Lower lobe of right lung (tissue), 2 donors: ENCODE measurements at places on chromosomes 2 and 18. TPM values are rescaled to one million over a fixed set of nuclear protein-coding genes. Genes with fewer than 3 reads are reported as not detected.

Gene ALK
- total RNA-seq = 1.1 TPM

Gene APOB
- 0.53 TPM for total RNA-seq

Gene NT5C1B
- not detected for total RNA-seq

Gene DNAH7
- total RNA-seq = 9.2 TPM

Gene MOB4
- 21.3 TPM for total RNA-seq

Gene ASXL3
- 1.4 TPM for total RNA-seq

Gene EN1
- 0.15 TPM for total RNA-seq

Gene ABCB11
- 0.32 TPM for total RNA-seq

Gene L3MBTL4
- total RNA-seq = 16.9 TPM

Gene CNNM3
- total RNA-seq = 29.0 TPM

- H3K27ac ChIP-seq = peak overlapping the region; percentile 38
- peaks cover 4% of the 10 kb centered on the region for H3K36me3 ChIP-seq
- DNase-seq = no peak
- H3K4me1 ChIP-seq = peaks cover 18% of the 10 kb centered on the region
Observed at GRCh38 chr2:105812180-105813044, 67.7 kb downstream of the NCK2 start.

DNA sequence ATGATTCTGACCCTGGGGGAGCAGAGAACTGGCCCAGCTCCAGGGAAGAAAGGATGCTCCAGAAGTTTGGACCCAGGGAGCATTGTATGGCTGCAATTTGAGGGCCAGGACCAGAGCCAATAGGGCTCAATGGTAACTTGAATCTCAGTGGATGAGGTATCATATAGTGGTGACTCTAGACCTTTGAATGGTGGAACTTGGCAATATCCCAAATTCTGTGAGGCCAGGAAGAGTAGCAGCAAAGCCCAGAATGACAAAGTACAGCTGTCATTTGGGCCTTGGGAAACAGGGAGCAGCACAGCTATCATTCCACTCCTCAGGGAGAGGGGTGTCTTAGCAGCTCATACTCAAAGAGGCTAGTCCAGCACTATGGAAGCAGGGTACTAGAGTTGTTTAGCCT lies 332.9 kb upstream of the RBMS1 start:
- no peaks in the 10 kb centered on the region for H3K4me1 ChIP-seq
- H3K4me3 ChIP-seq = no peak overlapping the region
- no peaks in the 10 kb centered on the region for H3K36me3 ChIP-seq
- DNase-seq = no peak

DNA sequence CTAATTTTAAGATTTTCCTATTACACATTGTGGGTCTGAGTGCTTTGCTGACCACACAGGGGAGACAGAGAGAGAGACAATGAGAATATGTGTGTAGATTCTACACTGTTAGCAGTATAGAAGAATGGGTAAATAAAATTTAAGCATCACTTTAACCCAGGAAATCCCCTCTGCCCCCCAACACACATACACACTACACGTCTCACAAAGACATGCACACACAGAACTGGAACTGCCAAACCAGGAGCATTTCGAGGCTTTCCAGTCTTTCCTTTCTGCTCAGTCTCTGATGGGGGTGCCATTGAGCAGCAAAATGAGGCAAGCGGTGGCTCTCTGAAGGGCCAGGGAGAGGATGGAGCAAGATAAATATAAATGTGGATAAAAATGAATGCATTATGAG lies 2.5 kb downstream of the MERTK start:
- H3K4me1 ChIP-seq = peaks cover 51% of the 10 kb centered on the region
- no peaks in the 10 kb centered on the region for H3K36me3 ChIP-seq
- DNase-seq = no peak
- peak overlapping the region; percentile 96 for H3K4me3 ChIP-seq

- DNase-seq = no peak
- peaks cover 16% of the 10 kb centered on the region for H3K4me1 ChIP-seq
- peak overlapping the region; percentile 36 for H3K27ac ChIP-seq
- H3K27me3 ChIP-seq = no peaks in the 10 kb centered on the region
- no peak overlapping the region for H3K4me3 ChIP-seq
- H3K36me3 ChIP-seq = no peaks in the 10 kb centered on the region
Observed at GRCh38 chr2:41934329-41934958, 113.4 kb upstream of the PKDCC start.

DNA sequence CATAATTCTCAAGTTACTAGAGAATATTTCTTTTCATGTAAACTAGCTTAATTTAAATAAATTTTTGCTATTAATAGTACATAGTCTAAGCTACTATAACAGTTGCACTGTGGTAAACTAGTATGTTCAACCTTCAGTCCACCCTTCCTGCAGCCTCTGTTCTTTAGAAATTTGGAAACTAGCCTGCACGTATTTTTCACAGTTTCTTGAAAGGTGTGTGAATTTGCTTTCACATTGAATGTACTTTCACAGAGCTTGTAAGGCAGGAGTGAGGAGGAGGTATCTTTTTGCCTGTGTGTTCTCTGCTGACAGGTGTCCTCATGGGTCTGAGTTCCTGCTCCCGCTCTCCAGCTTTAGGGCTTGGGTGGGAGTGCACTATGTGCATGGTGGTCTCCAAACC lies 117.5 kb downstream of the ATP9B start:
- no peak overlapping the region for H3K27ac ChIP-seq
- H3K36me3 ChIP-seq = peaks cover 14% of the 10 kb centered on the region
- H3K27me3 ChIP-seq = no peaks in the 10 kb centered on the region
- no peak overlapping the region for H3K4me3 ChIP-seq
- DNase-seq = no peak
- no peaks in the 10 kb centered on the region for H3K4me1 ChIP-seq

DNA sequence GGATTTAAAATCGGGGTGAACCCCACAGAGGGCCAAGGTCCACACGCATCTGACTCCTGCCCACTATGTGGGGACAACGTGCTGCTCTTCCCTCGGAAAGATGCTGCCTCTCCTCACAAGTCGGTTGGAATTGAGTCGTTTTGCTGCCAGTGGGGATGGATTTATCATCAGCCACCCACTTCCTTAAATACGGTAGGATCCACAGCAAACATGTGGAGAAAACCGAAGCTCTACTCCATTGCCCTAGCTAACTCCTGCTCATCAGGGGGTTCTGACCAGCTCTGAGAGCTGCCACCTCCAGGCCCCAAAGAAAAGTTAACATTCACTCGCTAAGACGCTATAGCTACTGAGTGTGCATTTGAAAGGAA lies 80.9 kb downstream of the CHRNA1 start:
- peak overlapping the region; percentile 89 for H3K4me3 ChIP-seq
- H3K36me3 ChIP-seq = no peaks in the 10 kb centered on the region
- peaks cover 20% of the 10 kb centered on the region for H3K4me1 ChIP-seq
- peak overlapping the region; percentile 82 for H3K27ac ChIP-seq
- no peak for DNase-seq

DNA sequence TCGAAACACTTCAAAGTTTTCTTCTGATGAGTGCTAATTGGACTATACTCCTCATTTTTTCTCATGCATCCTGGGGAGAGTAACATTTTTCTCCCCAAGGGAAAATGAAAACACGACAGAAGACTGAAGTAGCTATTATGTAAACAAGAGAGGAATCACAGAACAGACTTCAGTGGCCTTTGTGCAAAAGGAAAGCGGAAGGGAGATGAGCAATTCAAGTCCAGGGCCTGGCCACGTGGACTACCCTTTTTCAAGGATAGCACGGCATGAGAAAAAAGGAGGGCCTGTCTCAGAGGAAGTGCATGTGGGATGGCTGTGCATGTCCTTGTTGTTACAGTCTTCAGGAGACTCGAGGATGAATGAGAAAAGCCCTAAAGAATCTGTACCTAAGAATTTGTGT lies 43.8 kb upstream of the KCNE4 start:
- no peaks in the 10 kb centered on the region for H3K4me1 ChIP-seq
- no peaks in the 10 kb centered on the region for H3K27me3 ChIP-seq
- no peak for DNase-seq

GRCh38 chr18:58970943-58971790 lies 106.5 kb downstream of the ZNF532 start:
- peaks cover 28% of the 10 kb centered on the region for H3K4me1 ChIP-seq
- H3K4me3 ChIP-seq = no peak overlapping the region
- no peaks in the 10 kb centered on the region for H3K27me3 ChIP-seq
- no peaks in the 10 kb centered on the region for H3K36me3 ChIP-seq
- no peak overlapping the region for H3K27ac ChIP-seq

DNA sequence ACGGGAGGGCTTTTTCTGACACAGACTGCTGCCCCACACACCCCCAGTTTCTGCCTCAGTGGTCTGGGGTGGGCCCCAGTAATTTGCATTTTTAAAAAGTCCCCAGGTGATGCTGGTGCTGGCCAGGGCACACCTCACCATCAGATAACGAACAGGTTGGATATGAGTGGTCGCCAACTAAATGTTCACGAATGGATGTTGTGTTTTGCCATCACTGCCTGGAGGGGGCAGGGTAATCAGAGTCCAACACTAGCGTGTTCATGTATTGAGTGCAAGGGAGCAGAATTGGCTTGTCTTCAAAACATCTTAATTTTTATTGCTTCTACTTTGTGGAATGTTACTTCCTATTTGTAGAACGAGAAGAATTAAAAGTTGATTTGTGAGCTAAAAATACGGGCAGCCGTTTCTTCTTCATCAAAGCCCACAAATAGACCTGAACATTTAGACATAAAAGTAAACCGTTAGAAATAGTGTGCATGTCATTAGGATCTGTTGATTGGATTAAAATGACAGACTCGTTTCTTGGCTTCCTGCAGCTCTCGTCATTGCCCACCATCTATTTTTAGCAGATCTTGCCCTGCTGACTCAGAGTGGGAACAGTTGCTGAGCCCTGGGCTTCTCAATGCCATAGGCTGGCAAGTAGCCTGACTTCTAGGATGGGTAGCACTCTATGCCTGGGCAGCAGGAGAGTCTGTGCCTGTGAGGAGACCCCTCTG lies 45.2 kb downstream of the NCK2 start:
- no peak overlapping the region for H3K27ac ChIP-seq
- DNase-seq = no peak
- no peaks in the 10 kb centered on the region for H3K27me3 ChIP-seq
- H3K36me3 ChIP-seq = no peaks in the 10 kb centered on the region

- H3K4me3 ChIP-seq = no peak overlapping the region
- no peaks in the 10 kb centered on the region for H3K27me3 ChIP-seq
- no peaks in the 10 kb centered on the region for H3K4me1 ChIP-seq
- no peak overlapping the region for H3K27ac ChIP-seq
Observed at GRCh38 chr2:188345020-188345419, 53.3 kb downstream of the GULP1 start.

- no peak overlapping the region for H3K27ac ChIP-seq
- DNase-seq = no peak
- H3K4me3 ChIP-seq = no peak overlapping the region
- no peaks in the 10 kb centered on the region for H3K27me3 ChIP-seq
Observed at GRCh38 chr2:147689220-147689909, 155.5 kb upstream of the ACVR2A start.

- H3K36me3 ChIP-seq = peaks cover 6% of the 10 kb centered on the region
- no peak overlapping the region for H3K4me3 ChIP-seq
- no peak overlapping the region for H3K27ac ChIP-seq
- DNase-seq = no peak
Observed at GRCh38 chr2:152549423-152549822, 167.8 kb downstream of the PRPF40A start.

- H3K36me3 ChIP-seq = no peaks in the 10 kb centered on the region
- H3K27me3 ChIP-seq = no peaks in the 10 kb centered on the region
- no peak overlapping the region for H3K4me3 ChIP-seq
- no peak overlapping the region for H3K27ac ChIP-seq
Observed at GRCh38 chr2:157192445-157193423, 64.8 kb upstream of the GALNT5 start.

- no peak overlapping the region for H3K27ac ChIP-seq
- no peaks in the 10 kb centered on the region for H3K4me1 ChIP-seq
- DNase-seq = no peak
- H3K36me3 ChIP-seq = peaks cover 60% of the 10 kb centered on the region
- H3K4me3 ChIP-seq = no peak overlapping the region
Observed at GRCh38 chr18:76361219-76361618, 133.8 kb downstream of the ZNF516 start.

DNA sequence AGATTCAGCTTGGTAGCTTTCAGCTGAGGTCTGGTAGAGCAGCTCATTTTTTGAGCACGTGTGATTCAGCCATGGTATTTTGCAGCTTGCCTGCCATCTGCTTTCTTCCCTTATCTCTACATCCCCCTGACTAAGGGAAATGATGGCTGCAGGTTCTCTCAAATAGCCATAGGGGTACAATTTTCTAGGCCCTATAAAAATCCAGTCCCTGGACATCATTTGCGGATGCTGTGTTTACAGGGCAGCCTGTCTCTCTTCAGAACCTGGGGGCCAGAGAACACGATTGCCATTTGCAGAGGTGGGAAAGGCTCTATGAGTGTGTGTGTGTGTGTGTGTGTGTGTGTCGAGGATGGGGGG lies 442.7 kb upstream of the MEIS1 start:
- H3K27me3 ChIP-seq = no peaks in the 10 kb centered on the region
- DNase-seq = no peak
- H3K4me3 ChIP-seq = no peak overlapping the region
- no peak overlapping the region for H3K27ac ChIP-seq

- no peak for DNase-seq
- H3K27me3 ChIP-seq = no peaks in the 10 kb centered on the region
- no peaks in the 10 kb centered on the region for H3K4me1 ChIP-seq
- no peak overlapping the region for H3K4me3 ChIP-seq
Observed at GRCh38 chr2:30580391-30580790, 133.3 kb downstream of the LCLAT1 start.

- H3K4me3 ChIP-seq = no peak overlapping the region
- H3K27ac ChIP-seq = no peak overlapping the region
- DNase-seq = no peak
- peaks cover 31% of the 10 kb centered on the region for H3K4me1 ChIP-seq
- H3K36me3 ChIP-seq = no peaks in the 10 kb centered on the region
Observed at GRCh38 chr2:120474486-120474885, 128.6 kb downstream of the INHBB start.

DNA sequence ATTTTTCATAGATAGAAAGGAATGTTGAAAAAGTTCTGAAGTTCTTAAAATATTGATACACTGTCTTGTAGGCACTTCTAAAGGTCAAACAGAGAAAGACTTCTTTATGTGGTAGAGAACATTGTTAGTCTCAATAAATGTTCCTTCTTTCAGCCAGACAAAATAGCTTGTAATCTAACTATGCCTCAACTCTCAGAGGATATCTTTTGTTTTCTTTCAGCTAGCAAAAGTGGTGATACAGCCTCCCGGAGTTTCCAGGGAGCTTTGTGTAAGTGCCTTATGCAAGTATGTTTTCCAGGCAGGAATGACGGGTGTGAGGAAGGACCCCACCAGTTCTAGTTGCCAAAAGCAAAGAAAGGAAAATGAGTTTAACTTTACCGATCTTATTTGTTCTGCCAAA lies 452.1 kb upstream of the ST6GAL2 start:
- H3K27ac ChIP-seq = no peak overlapping the region
- H3K36me3 ChIP-seq = no peaks in the 10 kb centered on the region
- no peak overlapping the region for H3K4me3 ChIP-seq

- DNase-seq = no peak
- H3K36me3 ChIP-seq = peaks cover 27% of the 10 kb centered on the region
- H3K4me3 ChIP-seq = no peak overlapping the region
- no peak overlapping the region for H3K27ac ChIP-seq
- H3K27me3 ChIP-seq = no peaks in the 10 kb centered on the region
- no peaks in the 10 kb centered on the region for H3K4me1 ChIP-seq
Observed at GRCh38 chr2:171972329-171972982, 27.3 kb upstream of the METAP1D start.
